ENCODE measurements at places on chromosomes 16 and 17.

DNA sequence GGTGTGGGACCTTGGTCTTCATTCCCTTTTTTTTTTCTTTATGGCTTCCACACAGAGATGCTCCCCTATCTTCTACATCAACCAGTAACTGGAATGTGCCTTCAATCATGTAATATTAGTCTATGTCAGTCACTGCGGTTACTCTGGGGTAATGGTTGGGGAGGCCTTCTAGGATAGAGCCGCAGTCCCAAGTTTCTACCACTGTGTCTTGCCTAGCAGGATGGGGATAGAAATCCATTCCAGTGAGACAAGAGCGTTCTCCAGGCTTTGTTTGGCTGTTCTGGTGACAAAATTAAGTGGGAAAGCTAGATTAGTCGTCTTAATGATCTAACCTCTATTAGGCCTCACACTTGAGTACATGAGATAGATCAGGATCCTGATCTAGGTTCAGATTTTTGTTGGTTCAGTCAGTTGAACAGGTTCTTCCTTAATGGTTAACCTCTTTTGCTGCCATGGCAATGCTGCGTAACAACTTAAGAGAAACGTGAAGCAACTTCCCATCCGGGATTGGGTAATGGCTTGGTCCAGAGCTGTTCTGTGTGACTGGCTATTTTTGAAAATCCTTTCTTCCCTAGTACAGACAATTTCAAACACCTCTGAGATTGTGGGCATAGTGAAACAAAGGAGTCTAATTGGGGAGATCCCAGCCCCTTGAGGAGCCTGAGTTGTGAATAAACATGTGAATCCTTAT is 8.7 kb downstream of the MSL1 start:
- DNase-seq, result no peak

DNA sequence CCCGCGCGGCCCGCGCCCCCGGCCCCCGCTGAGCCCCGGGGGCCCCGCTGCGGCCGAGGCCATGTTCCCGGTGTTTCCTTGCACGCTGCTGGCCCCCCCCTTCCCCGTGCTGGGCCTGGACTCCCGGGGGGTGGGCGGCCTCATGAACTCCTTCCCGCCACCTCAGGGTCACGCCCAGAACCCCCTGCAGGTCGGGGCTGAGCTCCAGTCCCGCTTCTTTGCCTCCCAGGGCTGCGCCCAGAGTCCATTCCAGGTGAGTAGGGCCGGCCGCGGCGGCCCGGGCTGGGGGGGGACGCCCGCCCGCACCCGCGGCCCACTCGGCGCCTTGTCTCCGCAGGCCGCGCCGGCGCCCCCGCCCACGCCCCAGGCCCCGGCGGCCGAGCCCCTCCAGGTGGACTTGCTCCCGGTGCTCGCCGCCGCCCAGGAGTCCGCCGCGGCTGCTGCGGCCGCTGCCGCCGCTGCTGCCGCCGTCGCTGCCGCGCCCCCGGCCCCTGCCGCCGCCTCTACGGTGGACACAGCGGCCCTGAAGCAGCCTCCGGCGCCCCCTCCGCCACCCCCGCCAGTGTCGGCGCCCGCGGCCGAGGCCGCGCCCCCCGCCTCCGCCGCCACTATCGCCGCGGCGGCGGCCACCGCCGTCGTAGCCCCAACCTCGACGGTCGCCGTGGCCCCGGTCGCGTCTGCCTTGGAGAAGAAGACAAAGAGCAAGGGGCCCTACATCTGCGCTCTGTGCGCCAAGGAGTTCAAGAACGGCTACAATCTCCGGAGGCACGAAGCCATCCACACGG is 504 bp downstream of the MAZ start:
- peak; percentile 99 for DNase-seq

DNA sequence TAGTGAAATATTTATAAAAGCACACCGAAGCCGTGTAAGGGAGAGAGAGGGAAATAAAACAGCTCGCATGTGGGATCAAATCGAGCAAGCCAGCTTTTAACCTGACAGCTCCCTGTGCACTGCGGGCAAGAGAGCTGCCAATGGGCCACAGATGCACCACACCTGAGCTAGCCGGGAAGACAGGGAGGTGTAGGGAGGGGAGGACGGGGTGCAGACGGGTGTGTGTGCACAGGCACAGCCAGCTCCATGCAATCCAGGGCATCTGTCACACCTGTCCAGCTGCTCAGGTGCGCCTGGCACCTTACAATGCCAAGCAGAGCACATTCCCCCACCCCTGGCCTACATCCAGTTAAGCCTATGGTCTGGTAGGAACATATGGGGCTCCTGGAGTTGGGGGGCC is 70.0 kb downstream of the C16orf78 start:
- DNase-seq, result no peak

GRCh38 chr16:58651965-58652348 is 22.3 kb upstream of the CNOT1 start:
- no peak for DNase-seq

DNA sequence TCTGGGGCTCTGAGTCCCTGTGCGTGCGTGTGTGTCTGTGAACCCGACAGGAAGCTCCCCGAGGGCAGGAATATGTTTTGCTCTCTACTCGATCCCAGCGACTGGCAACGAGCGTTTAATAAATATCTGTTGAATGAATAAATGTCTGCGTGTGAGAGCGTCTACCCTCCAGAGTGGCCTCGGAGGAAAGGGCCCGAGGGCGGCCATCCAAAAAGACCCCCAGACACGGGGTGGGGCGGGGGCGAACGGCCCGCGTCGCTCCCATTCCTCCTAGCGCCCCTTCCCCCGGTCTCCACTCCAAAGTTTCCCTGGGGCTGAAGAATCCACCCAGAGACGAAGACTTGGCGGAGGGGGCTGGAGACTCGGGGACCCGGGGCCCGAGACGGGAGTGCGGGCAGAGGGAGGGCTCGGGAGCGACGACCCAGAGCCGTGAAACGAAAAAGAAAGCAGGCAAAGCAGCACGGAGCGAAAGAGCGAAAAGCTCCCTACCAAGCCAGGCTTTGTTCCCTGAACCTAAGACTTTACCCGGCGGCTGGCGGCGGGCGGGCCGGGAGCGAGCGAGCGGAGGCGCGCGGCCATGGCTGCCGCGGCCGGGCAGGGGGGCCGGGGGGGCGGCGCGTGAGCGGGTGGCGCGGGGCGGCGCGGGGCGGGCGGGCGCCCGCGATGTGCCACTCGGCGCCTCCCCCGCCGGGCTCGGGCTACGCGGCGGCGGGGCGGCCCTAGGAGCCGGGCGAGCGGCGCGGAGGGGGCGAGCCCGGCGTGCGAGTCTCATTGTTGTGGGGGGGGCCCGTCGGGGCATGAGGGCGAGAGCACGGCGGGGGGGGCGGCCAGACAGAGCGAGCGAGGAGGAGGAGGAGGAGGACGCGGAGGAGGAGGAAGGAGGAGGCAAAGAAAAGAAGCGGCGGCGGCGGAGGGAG is at the start of gene MLLT6:
TSS of gene MLLT6 (plus strand) at position 668 of the 917 bp plus-strand sequence. CDS start 360 bp downstream, outside the sequence.
- peak; percentile 80 for DNase-seq

DNA sequence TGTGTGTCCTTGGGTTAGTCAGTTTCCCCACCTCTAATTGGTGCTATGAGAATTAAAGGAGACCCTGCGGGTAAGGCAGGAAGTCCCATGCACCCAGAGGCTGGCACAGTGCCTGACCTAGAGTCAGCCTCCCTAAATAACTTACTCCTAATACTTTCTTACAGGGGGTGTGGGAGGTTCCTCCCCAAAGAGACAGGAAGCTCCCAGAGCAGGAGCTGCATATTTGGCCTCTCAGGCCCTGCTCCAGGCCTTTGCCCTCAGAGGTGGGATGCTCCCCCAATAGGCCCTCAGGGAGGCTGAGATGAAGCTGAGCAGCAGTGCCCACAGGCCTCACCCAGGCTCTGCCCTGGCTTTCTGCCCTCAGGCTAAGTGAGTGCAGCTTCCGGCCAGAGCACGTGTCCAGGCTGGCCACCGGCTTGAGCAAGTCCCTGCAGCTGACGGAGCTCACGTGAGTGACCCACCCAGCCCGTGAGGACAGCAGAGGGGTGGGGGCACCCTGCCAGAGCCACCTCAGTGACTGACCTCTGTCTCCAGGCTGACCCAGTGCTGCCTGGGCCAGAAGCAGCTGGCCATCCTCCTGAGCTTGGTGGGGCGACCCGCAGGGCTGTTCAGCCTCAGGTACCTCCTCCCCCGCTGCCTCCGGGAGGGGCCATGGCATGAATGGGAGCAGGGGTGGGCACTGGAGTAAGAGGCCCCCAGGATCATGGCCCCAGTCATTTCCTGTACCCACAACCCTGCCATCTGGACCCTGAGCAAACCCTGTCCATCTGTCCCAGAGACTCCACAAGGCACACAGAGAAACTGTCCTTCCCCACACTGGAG is 31.1 kb upstream of the CPNE2 start:
- DNase-seq, result peak; percentile 82

GRCh38 chr16:78755751-78756661 is 656.6 kb downstream of the WWOX start:
- peak; percentile 8 for DNase-seq

DNA sequence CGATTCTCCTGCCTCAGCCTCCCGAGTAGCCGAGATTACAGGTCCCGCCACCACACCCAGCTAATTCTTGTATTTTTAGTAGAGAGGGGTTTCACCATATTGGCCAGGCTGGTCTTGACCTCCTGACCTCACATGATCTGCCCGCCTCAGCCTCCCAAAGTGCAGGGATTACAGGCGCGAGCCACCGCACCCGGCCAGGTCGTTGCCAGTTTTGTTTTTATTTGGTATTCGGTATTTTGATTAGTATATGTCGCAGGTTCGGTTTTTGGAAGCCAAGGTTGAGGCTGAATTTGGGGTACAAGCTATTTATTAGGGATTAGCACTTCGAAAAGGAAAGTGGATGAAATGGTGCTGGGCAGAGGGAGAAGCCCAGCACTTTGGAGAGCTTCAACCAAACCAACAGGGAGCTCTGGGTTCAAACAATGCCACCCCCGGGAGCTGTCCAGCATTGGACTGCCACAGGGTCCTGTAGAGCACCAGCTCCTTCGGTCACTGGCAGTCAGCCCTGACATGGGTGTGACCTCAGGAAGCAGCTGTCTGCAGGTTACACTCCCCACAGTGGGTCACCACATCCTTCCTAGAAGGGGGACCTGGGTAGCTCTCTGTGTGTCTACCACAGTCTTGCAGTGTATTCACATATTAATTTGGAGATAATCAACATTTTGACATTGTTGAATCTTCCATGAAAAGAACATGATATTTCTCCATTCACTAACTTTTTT is 1.5 kb upstream of the CLEC10A start:
- DNase-seq, result no peak

DNA sequence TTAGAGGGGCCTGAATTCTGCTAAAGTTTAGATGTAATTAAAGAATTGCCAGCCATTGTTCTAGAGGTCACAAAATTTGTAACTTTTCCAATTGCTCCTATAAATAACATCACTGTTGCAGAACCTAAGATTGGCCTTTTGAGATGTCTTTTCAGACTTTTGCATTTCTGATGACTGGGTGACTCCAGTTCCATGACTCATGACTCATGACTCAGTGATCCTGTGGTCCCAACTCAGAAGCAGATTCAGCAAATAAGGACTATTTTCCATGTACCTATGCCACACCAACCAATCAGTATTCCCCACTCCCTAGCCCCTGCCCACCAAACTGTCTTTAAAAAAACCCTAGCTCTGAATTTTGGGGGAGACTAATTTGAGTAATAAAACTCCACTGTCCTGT is 740.9 kb downstream of the CDH8 start:
- DNase-seq, result no peak

GRCh38 chr17:63282455-63282854 is 163.7 kb downstream of the CYB561 start:
- DNase-seq, result no peak

GRCh38 chr16:78461496-78462287 is 362.2 kb downstream of the WWOX start:
- no peak for DNase-seq

- no peak for DNase-seq
Measured at GRCh38 chr16:68450741-68451255, 2.5 kb upstream of the SMPD3 start.

DNA sequence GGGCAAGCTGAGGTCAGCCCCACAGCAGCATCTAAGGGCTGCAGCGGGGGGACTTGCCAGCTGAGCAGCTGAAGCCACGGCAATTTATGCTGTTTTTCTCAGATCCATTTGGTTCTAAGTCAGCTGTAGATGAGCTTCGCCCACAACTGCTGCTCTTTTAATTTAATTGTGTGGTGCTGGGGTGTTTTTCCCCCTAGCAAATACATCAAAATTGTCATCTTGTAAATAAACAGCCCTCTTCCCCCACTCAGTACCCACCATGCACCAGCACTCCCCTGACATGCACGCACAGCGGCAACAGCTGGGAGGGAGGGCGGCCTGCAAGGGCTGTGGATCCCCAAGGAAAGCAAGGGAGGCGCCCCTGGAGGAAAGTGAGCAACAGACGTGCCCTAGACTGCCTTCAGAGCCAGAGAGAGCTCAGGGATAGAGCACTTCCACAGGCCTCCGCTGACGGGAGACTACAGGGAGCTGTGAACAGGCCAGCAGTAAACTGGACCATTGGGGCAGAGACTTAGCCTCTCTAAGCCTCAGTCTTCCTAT is 149.5 kb downstream of the TMEM132E start:
- no peak for DNase-seq

- peak; percentile 67 for DNase-seq
Measured at GRCh38 chr16:68275611-68276191, 11.4 kb downstream of the SLC7A6 start.

- no peak for DNase-seq
Measured at GRCh38 chr16:31276600-31276999, 16.8 kb downstream of the ITGAM start.

GRCh38 chr16:13906168-13907089 is 13.5 kb upstream of the ERCC4 start:
- DNase-seq, result peak; percentile 22

- peak; percentile 58 for DNase-seq
Measured at GRCh38 chr16:21600031-21600773, 825 bp downstream of the METTL9 start.

GRCh38 chr16:28318042-28318744 is 25.9 kb downstream of the SBK1 start:
- DNase-seq, result no peak

DNA sequence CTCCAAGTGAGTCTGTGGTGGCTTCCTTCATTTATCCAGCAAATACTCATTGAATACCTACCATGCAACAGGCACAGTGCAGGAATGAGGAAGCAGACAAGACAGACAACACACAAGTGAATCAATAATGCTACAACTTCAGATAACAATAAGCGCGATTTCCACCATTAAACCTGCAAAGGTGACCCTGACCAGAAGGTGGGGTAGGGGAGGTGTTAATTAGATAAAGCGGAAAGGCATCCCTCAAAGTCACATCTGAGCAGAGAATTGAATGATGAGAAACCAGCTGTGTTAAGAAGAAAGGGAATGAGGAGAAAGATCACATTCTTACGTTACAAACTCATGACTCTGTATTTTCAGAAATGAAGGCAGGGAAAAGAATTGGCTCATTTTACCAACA is 26.3 kb downstream of the ZZEF1 start:
- DNase-seq, result no peak

GRCh38 chr16:9484881-9485280 is 393.4 kb downstream of the HAPSTR1 start:
- no peak for DNase-seq

DNA sequence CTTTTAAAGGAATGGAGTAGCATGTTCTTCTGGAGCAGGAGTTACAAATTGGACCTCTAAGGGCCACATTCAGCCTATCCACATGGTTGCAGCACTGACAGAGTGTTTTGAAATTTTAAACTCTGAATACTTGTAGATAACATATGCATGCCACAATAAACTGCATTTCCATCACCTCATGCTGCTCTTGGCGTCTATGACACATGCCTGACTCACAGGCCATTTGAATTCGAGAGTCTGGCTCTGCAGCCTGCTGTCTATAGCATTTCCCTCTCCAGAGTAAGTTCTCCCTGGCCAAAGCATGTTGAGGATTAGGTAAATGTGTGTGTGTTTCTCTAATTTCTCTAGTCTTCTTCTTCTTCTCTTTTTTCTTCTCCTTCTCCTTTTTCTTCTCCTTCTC is 28.7 kb upstream of the MYOCD start:
- DNase-seq, result no peak

- no peak for DNase-seq
Measured at GRCh38 chr16:89009343-89010209, 32.6 kb upstream of the CBFA2T3 start.

Measured in NCI-H146 (cell line).